Occipital lobe (tissue), 3 donors: ENCODE measurements at places on chromosomes 1 and 21.

- no peak for DNase-seq
Measured at GRCh38 chr1:110829955-110830553, 42.9 kb upstream of the CD53 start.

DNA sequence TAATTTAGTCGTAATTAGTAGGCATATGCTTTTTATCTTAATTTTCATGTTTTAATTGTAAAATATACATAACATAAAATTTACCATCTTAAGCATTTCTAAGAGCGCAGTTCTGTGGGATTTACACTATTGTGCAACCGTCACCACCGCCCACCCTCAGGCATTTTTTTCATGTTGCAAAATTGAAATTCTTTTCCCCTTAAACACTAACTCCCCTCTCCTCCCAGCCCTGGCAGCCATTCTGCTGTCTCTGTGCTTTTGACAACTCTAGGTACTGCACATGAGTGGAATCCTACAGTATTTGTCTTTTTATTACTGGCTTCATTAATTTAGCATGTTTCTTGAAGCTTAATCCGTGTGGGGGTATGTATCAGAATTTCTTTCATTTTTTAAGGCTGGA is 7.8 kb downstream of the PIK3CD start:
- no peak for DNase-seq

DNA sequence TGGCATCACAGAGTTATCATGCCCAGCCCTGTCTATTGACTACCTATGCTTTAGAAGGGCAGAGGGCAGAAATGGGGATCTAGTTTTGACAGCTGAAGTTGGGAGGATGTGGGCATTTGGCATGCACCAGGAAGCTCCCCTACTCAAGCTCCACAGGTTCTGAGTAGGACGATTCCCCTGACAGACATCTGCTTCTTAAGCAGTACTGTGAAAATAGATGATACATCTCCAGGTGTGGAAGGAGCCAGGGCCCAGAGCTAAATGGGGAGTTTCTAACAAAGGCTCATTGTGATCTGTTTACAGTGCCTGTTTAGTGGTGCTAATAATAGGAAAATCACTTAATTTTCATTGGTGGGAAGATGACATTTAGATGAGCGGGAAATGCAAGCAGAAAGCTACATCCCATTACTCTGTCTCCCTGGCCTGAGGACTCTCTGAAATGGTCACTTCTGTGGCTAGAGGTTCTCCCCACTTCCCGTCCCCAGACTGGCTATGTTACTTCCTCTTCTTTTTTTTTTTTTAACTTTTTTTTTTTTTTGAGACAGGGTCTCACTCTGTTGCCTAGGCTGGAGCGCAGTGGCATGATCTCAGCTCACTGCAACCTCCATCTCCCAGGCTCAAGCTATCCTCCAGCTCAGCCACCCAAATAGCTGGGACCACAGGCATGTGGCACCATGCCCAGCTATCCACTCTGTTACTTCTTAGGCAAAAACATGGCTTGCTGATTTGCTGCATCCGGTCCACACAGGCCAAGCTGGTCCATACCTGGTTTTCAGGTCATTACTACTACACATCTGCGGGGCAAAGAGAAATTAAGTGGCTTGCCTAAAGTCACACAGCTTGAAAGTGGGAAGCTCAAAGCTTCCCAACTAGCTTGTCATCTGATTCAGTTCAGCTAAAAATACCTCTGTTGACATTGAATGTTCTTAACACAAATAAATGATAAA is 23.2 kb upstream of the CNIH3 start:
- DNase-seq: no peak

GRCh38 chr1:64150266-64150665 is 53.2 kb upstream of the UBE2U start:
- DNase-seq: no peak

- no peak for DNase-seq
Measured at GRCh38 chr21:25362375-25363267, 244.7 kb downstream of the MRPL39 start.

DNA sequence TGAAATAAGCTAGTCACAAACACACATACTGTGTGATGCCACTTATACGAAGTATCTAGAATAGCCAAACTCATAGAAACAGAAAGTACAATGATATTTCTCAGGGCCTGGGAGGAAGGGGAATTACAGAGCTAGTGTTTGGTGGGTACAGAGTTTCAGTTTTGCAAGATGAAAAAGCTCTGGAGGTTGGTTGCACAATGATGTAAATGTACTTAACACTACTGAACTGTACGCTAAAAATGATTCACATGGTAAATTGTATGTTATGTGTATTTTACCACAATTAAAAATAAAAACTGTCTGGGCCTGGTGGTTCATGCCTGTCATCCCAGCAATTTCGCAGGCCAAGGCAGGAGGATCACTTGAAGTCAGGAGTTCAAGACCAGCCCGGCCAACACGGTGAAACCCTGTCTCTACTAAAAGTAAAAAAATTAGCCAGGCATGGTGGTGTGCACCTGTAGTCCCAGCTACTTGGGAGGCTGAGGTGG is 15.3 kb upstream of the FHAD1 start:
- DNase-seq: no peak

DNA sequence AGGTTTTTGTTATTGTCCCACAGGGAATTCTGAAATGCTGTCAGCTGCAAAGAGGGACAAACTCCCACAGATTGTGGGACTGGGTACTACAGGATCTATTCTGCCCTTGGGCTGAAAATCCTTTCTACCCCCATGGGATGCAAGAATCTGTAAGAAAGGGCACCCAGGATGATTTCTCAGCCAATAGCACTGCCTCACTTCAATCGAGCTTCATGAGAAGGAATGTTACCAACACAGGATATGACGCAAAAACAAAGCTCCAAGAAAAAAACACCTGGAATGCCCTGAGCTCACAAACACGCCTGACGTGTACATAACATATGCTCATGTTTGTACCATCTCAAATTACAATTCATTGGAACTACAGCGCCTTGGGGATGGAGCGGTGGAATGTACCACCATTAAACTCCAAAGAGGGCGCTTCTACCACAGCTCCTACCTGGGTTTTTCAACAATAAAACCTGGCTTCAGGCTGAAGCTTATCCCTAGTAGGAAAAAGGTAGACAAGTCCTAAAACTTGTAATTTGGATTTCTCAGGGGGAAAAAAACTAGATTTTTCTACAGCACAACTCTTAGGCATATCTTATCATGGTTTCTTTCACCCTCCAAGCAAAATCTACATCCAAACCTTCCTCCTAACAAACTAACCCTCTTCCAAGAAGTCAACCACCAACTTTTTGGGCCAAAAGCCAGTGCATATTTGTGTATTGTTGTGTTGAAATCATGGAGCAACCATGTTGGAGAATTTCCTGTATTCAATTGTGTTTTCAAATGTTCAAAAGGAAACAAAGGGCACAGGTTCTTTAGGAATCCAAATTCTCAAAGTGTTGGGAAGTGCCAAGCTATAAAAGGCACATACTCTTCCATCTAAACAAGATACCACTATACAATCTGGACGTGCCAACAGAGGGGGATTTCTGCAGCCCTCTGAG is 78.9 kb downstream of the TGFBR3 start:
- DNase-seq: no peak

DNA sequence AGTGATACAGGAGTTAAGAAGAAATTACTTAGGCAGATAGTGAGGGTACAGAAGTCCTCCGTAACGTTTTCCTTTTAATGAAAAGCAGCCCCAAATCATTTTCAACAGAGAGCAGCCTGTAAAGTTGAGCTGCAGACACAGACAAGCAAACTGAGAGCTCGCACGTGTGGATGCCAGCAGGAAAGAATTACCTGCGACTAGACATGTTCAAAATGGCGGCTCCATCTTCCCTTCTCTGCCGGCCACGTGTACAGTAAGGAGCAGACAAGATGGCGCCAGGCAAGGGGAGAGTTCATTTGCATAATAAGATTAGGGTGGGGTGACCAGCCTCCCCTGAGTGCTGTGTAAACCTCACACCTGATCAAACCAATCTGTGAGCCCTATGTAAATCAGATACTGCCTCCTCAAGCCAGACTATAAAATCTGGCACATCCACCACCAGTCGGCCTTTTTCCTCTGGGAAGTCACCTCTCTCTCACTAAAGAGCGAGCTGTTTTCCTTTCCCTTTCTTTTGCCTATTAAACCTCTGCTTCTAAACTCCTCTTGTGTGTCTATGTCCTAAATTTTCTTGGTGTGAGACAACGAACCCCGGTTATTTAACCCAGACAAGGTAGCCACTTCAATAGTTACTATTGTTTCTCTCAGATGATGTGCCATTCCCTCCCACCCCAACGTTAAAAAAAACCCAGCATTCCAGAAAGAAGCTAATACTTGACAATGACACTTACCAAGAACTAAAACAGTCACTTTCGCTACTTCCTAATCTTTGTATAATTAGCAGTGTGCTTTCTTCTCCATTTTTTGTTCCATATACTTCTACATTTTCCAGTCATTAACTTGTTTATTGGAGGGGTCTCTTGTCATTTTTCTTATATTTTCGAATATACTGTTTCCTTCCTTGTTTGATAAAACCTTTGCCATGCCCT is 27.4 kb downstream of the DUSP10 start:
- DNase-seq: no peak

DNA sequence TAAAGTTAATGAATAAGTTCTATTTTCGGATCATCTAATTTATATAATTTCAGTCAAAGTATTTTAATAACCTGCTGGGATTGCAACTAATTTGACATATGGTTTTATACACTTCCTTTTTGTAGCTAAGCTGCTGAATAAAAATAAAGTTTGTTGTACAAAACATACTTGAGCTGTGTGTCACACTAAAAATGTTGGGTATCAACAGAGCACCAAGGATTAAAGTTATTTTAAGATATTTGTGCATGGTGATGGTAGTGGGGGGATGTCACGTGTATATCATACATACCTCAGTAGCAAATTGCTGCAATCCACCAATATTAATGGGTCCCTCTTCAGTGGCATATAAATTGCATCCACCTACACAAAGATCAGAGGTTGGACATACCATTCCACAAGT is 199.6 kb downstream of the DPYD start:
- DNase-seq: no peak

- no peak for DNase-seq
Measured at GRCh38 chr1:109832945-109833344, 69.2 kb upstream of the EPS8L3 start.

GRCh38 chr1:166675213-166675612 is 164.1 kb upstream of the POGK start:
- DNase-seq: no peak

DNA sequence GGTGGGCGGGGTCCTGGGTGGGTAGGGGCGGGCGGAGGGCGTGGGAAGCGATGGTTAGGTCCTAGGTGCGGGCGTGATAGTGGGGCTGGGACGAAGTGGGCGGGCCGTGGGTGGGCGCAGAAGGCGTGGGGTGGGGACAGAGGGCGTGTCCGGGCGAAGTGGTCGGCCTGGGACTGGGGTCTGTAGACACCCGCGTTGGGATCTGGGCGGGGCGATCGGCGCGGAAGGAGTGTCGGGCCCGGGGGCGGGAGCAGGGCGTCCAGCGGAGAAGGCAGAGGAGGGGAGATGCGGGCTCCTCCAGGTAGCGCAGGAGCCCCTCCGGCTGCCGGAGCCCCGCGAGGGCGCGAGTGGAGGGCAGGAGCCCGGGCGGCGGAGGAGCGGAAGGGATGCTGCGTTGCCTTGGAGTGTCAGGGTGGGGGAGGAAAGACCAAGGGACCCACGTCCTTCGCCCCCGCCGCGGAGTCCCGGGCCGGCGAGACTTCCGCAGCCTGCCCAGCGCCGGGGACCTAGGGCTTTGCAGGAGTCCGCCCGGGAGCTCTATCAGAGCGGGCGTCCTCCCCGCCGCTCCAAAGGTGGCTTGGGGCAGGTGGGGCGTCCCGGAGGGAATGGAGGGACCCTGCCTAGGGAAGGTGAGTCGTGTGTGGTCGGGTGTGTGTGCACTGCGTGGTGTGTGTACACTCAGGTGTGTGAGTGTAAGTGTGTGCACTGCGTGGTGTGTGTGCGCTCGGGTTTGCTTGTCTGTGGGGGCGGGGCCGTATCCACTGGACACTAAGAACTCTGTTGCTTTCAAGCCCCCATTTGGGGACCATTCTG is 27.0 kb upstream of the PRSS38 start:
- DNase-seq: no peak

DNA sequence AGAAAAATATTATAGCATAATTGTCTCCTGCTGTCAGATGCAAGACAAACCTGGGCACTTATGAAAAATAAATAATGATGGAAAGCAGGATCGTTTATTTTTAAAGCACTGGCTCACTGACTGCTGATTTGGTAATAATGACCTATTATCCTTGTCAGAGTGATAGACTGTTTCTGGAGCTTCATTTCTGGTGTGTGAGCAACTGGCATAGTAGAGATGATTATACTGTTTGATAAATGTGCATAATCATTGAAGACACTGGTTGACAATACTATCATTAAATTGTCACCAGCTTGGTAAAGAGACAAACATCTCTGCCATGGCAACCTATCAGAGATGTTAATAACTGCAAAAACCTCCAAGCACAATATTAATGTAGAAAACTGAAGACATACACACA is 179.9 kb upstream of the ZNF644 start:
- DNase-seq: no peak

GRCh38 chr1:6732942-6733341 is 31.3 kb upstream of the DNAJC11 start:
- DNase-seq: no peak

DNA sequence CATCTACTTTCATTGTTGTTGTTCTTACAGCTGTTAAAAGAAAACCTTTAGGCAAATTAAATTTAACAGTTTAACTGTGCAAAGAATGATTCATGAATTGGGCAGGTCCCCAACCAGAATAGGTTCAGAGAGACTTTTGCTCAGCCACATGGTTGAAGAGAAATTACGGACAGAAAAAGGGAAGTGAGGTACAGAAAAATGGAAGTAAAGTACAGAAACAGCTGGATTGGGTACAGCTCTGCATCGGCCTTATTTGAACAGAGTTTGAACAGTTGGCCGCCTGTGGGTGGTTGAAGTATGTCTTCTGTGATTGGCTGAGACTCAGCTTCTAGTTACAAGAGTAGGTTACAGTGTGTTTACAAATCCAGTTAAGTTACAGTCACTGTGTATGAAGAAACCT is 210.1 kb downstream of the FGGY start:
- no peak for DNase-seq

DNA sequence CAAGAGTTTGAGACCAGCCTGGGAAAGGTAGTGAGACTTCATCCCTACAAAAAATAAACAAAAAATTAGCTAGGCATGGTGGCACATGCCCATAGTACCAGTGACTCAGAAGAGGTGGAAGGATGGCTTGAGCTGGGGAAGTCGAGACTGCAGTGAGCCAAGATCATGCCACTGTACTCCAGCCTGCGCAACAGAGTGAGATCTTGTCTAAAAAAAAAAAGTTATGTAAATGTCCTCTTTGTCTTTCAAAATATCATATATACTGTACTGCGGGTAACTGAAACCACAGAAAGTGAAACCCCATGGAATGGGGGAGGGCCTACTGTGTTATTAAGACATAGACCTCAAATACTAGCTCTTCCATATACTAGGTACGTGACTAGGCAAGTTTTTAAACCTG is 20.8 kb downstream of the ACADM start:
- no peak for DNase-seq

- no peak for DNase-seq
Measured at GRCh38 chr1:37262439-37263170, 211.8 kb upstream of the ZC3H12A start.

GRCh38 chr21:41921021-41921420 is 32.8 kb downstream of the C2CD2 start:
- DNase-seq: no peak

- no peak for DNase-seq
Measured at GRCh38 chr1:241045659-241046058, 311.3 kb downstream of the RGS7 start.

- DNase-seq: no peak
Measured at GRCh38 chr1:223730479-223731132, 18.3 kb downstream of the CAPN2 start.
